ENCODE measurements at places on chromosomes 3 and 15.

GRCh38 chr15:93252780-93253179 lies 163.8 kb upstream of the RGMA start:
- DNase-seq: no peak

DNA sequence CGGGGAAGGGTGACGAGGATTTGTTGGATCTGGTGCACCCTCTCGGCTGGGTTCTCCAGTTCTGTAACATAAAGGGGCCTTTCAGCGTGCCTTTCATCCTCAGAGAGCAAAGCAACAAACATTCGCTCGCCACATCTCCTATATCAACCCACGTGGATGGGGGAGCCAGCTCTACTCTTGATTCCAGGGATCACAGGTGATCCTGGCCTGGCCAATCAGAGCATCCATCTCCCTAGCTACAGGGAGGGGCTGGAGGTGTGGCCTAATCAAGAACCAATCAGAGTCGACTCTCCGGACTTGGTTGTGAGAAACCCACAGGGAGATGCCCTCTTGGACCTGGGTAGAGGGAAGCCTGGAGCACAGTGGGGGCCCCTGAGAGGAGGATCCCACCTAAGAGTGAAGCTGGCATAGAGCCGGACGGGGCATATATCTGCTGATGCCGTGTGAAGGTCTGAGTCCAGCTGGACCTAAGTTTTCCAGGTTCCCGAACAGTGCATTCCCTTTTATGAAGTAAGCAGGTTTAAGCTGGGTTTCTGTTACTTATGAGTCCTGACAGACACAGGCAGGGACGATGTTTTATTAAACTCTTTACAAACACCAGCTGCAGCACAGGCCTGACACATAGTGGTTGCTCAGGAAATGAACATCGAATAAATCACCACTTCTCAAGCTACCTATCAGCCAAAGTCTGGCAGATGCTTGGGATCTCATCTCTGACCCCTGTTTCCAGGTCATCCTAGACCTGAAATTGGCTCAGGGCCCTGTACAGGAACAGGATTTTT lies 50.7 kb upstream of the RAD18 start:
- DNase-seq: no peak

DNA sequence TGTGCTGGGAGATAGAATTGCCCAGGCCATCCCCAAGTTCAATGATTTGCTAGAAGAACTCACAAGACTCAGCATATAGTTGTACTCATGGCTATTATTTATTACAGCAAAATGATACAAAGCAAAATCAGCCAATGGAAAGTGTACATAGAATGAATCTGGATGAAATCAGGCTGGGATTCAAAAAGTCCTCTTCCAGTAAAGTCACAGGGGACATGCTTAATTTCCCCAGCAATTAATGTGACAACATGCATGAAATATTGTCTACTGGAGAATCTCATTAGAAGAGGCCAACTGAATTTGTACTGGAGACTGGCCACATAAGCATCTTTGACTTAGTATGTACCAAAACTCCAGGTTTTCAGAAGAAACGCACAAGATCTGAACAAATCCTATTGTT lies 1043.1 kb downstream of the NAALADL2 start:
- DNase-seq: no peak

DNA sequence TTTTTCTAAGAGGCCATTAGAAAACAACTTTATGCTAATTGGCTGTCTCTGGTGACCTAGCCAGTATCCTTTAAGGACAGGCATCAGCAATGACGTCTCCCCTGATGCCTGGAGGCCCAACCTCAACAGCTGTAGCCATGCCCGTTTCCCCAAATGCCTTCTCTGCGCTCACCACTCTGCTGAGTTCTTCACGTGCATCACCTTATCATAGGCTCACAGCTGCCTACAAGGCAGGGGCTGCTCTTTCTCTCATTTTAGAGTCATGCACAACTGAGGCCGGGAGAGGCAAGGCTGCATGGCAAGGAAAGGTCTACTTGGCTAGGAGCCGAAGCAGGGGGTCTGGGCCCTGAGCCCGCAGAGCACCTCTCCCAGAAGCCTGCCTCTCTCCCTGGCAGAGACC lies 43.9 kb upstream of the SEC13 start:
- DNase-seq: no peak

DNA sequence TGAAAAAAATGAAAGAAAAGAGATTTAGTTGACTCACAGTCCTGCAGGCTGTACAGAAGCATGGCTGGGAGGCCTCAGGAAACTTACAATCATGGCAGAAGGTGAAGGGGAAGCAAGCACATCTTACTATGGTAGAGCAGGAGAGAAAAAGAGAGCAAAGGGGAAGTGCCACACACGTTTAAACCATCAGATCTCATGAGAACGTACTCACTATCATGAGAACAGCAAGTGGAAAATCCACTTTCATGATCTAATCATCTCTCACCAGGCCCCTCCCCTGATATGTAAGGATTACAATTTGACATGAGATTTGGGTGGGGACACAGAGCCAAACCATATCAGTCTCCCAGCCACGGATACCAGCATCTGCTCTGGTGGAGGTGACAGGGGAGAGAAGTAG lies 50.8 kb upstream of the CPOX start:
- DNase-seq: no peak

- no peak for DNase-seq
Measured at GRCh38 chr3:182793663-182794454, 555 bp downstream of the ATP11B start.

- no peak for DNase-seq
Measured at GRCh38 chr15:29891096-29891457, 68.8 kb upstream of the TJP1 start.

- DNase-seq: no peak
Measured at GRCh38 chr15:27808182-27808581, 290.9 kb downstream of the OCA2 start.

DNA sequence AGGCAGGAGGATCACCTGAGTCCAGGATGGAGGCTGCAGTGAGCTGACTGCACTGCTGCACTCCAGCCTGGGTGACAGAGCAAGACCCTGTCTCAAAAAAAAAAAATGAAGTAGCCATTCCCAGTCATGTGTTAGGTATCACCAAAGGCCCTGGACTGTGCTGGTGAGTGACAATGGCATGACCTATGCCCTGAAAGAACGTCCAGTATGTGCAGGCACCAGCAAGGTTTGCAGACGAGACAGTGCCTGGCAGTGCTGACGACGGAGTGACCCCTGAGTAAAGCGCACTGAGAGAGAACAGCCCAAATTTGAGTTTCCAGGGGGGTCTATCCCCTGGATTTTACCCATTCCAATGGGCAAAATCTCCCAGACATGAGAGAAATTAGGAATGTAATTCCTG lies 45.2 kb downstream of the RBPMS2 start:
- DNase-seq: no peak

DNA sequence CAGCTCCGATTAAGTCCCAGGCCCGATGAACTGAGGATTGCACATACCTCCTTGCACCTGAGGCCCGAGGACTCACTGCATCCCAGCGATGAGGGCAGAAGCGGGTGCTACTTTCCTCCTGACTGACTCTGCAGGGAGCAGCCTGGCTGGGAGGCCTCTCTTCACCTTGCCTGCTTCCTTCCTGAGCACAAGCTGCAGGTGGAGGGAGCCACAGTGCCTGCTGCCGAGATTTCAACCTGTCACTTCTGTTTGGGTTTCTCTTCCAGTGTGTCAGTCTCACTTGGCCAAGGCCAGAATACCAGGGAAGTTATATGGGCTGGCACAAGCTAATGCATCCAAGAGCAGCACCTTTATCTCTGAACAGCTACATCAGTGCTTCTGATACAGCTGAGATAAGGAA lies 185.4 kb downstream of the NTRK3 start:
- DNase-seq: no peak

DNA sequence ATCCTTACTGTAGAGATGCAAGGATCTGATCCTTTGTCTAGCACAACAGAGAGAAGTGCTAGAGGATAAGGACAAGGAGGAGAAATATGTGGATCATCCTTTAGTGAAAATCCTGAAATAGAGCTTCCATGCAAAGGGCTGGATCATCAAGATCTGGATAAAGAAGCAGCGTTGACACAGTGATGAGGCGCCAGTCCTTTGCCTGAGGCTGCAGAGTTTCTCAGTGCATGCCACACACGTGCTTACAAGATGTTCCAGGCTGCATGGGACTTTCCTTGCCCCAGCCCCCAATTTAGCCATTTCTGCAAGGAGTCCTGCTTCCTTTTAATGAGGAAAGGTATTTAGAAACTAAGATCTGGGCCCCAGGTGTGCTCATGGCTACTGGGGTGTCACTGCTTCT lies 7.2 kb upstream of the ABTB1 start:
- no peak for DNase-seq

GRCh38 chr3:192727032-192727847 lies at the start of gene FGF12:
FGF12 (minus strand) TSS chr3:192727541.
- DNase-seq: peak; percentile 95

DNA sequence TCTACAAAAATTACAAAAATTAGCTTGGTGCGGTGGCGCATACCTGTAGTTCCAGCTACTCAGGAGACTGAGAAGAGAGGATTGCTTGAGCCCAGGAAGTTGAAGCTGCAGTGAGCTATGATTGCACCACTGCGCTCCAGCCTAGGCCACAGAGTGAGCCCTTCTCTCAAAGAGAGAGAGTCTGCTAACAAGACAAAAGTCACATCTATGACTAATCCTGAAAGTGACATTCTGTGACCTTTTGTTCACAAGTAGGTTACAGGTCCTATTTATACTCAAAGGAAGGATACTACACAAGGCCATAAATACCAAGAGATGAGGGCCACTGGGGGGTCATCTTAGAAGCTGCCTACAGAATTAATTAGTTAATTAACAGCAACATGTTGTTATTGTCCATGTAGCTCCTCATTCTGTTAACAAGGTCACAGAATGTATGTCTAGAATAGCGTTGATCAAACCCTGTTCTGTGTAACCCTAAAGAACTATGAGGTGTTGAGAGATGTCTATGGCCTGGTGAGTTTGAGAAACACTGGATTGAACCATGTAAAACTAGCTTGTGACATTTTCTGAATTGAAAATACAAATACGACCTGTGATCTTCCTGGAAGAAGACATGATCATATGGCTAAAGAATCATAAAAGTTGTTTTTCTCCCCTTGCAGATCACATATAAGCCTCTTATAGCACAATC lies 97.0 kb downstream of the SAMMSON start:
- no peak for DNase-seq

GRCh38 chr15:29046977-29047376 lies 161.2 kb downstream of the APBA2 start:
- DNase-seq: no peak

DNA sequence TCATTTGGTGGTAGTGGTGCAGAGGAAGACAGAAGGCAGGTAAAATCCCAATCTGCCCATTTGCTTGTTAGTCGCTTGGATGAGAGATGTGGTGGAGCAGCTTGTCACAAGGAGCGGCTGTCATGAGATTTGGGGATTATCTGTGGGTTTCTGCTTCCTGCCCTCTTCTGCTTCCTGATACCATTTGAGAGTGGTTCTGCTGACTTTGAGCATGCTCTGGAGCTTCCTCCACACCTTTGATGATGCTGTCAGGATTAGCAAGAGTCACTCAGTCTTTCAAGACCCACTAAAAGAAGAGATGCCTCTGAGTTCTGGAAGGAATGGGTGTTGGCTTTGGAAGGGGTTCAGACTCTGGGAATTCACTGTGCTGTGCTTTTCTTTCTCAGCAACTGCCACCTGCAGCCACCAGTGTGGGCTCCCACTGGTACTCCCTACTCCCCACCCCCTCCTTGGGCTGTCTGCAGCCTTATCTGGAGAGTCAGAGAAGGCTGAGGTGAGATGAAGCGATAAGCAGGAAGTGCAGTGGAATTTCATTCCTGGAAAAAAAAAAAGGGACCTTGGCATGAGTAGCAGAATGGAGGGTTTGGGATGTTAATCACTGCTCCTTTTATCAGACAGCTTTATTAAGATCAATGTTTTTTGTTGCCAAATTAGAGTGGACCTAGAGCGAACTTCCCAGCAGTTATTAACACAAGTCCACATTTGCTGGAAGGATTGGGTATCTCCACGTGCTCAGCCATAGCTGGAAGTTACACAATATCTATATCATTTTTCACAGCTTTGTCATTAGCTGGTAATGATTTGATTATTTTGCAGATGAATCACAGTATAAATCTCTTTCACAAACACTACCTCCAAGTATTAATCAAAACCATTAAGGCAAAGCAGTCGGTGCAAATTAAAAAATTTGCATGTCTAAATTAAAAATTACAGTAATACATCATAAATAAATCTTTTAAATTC lies 233.0 kb upstream of the SATB1 start:
- no peak for DNase-seq

GRCh38 chr3:184459355-184459754 lies 79.5 kb downstream of the CHRD start:
- DNase-seq: no peak

DNA sequence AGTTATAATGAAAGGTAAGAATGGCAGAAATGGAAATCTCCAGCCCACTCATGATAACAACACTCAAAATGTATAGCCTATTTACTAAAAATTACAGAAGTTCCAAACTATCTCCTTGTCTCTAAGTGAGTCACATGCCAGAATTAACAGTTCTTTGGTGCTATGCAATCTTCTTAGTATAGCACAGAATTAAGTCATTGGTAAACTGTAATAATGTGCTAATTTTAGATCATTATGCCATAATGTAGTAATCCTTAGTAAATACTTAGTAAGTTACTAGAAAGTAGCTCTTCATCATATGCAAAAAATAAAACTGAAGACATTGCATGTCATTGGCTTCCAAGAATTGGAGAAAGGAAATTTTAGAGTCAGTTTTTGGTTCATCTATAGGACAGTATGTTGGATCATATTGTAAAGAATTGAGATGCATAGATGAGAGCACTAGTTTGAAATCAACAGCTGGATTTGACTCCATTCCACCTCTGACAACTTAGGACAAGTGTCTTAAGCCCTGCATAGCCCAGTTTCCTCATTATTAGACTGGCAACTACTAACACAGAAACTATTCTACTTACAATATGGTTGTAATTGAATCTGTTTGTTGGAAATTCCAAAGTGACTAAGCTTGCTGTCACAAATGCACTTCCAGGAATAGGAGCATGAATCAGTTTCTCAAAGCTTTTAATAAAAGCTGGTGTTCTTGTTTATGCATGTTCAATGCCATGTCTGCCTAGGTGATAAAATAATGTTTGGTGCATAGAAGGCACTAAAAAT lies 40.1 kb upstream of the CD47 start:
- DNase-seq: no peak

- DNase-seq: peak; percentile 68
Measured at GRCh38 chr15:75720787-75721479, 8.3 kb upstream of the CSPG4 start.

DNA sequence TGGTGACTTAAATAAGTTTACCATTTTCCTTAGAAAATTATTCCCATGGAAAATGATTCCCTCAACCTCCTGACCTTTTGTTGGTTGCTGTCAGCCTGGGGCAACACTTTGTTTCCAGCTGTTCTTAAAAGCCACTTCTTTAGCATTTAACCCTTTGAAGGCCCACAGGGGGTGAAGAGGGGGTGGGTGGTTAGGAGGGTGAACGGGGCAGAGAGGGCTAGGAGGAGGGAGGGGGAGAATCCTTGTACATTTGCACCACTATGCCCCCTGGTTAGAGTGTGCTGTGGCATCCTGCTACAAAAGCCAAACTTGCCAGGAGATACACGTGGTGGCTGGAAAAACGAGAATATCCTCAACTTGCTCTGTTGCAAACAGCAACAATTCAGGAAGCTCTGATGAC lies 273.2 kb upstream of the RGMA start:
- DNase-seq: no peak

- DNase-seq: no peak
Measured at GRCh38 chr15:70643783-70644125, 119.6 kb downstream of the UACA start.

GRCh38 chr3:29145360-29145759 lies 135.5 kb upstream of the RBMS3 start:
- DNase-seq: no peak

GRCh38 chr15:34436126-34436955 lies 1.3 kb downstream of the GOLGA8A start:
- DNase-seq: no peak

- no peak for DNase-seq
Measured at GRCh38 chr15:33160581-33161165, 33.8 kb downstream of the FMN1 start.
